H7 (cell line): ENCODE measurements at places on chromosomes 2 and 18.

DNA sequence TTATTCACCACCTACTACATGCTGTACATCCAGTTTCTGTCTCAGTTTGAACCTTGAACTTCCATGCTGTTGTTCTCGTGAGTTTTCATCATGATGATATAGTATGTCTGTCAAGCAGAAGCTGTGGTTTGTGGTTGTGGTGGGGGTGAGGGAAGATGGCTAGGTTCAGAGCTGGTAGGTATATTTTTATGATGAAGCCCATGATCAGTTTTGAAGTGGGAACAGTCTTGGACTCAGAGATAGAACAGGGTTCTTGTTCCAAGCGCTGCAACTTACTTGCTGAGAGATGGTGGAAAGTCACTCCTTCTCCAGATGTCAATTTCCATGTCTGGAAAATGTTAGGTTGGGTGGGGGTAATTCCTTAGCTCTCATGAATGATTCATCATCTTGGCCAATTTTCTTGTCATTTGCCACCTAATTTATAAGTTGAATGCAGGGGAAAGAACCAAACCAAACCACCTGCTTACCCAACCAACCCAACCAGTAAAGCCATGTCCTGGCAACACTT is 21.6 kb downstream of the PMAIP1 start:
- no peak for DNase-seq

- no peak for DNase-seq
These were observed 21.5 kb downstream of the RPL37A start for GRCh38 chr2:216520112-216520511.

GRCh38 chr18:616380-616995 is 19.7 kb downstream of the CLUL1 start:
- no peak for DNase-seq

DNA sequence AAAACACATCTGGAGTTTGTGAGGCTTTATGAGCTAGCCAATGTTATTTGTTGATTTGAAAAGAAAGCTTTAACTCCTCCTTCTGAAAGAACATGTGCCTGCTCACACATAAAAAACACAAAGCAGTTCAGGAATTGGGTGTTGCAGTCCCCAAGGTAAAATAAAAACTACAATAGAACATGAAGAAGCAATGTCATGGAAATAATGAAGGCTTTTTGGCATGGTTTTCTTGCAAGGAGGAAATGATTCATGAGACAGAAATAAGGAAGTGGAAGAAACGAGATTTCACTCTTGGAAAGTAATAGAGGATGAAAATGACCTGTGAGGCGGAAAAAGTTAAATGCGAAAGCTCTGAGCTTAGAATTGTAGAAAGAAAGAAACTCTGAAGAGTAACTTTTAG is 81.1 kb downstream of the TRIB2 start:
- DNase-seq, result no peak

DNA sequence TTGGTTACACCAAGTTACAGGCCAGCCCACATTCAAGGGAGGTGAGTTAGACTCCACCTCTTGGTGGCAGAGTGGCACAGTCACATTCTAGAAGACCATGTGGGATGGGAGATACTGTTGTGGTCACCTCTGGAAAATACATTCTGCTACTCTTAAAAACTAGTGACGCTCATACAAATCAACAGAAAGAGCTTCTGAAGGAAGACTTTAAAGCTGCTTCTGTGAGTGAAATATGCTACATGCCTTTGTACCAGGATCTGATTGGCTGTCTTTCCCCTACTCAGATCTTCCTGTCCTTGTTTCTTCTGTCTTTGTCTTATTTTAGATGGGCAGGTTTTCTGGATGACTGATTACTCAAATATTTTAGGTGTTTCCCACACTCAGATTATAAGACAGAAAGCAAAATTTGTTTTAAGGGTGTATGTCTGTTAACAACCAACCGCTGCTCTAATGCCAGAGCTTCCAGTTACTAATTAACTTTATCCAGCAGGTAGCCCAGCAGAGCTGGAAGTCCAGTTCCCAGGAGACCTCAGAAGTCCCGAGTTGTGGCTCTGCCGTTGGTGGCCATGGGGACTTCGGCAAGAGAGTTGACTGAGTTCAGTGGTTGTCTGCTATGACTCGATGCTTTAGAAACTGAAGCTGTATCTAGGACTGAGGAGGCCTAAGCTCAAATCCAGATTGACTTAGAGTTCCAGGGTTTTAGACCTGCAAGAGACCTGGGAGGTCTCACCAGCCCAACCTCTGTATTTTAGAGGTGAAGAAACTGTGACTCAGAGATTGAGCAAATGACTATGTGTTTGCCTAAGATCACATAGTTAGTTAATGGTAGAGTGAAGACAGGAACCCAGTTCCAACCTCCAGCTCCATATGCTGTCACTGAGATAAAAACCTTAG is 7.4 kb downstream of the IL1R2 start:
- no peak for DNase-seq

DNA sequence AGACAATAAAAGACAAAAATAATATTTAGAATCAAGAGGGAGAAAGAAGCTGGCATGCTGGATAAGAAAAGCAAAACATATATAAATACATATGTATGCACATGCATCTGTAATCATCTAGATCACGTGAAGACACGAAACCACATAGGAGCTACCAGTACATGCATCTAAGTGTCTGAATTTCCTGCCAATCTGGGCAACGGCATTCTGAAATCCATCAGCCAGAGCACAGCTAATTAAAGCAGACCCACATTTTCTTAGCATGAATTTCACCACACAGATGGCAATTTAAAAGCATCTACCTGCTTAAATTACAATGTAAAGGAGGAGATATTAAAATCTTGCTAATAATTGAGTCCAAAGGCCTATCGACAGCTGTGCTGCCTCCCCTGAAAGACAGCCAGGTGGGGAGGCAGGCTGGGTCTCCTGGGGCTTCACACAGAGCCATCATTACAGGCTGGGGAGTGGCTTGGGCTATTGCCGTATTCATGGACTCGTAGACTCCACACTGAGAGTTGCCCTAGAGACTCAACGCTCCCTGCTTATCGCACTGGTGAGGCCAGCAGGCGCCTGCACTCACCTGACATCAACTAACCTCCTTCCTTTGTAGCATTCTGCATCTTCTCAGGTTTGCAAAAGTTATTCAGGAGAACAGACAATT is 272.5 kb upstream of the PXDN start:
- no peak for DNase-seq

DNA sequence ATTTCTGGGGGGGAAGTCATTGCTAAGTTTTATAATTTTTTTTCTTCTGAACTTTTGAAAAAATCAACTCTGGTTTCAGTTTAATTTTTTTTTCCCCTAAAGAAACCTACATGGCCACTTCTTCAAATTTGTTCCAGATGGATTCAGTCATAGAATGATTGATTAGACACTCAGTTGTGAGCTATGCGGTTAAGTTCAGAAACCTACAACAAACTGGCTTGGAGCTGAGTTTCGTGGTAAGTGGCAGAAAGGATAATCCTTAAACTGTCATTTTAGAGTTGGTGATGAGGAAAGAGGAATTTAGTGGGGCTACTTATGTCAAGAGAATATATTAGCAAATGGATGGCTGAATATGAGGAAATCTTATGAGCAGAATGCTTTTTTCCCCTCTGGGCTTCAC is 23.7 kb downstream of the EFEMP1 start:
- DNase-seq, result no peak

DNA sequence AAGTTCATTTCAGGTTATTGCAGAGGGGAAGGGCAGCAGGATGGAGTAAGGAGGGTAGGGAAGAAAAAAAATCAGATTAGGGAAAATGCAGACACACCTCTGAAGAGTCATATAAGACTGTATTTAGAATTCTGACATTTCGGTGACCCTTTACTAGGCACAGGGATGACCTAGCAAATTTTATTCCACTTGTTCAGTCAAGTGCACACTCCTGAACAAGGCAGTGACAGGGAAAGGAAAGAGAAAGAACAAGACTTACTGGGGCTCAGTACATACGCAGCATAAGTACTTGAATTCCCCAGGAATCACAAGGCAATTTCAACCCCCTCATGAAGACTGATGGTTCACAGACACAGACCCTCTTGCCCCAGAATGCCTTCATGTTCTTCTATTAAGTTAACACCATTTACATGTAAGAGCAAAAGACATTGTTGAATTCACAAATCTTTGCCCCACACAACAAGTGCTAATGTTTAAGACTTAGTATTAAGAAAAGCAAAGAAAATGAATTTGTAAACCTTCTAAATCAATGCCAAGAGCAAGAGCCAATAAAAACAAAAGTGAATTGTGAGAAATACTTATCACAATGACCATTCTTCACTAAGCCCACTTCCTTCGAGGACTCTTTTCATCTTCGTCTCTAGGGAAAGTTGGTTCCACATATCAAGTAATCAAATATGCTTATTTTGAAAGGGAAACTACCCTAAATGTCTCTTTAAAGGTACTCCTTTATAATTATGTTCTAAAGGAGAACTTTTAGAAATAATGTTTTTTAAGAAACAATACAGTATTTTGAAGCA is 47.0 kb downstream of the COBLL1 start:
- no peak for DNase-seq

DNA sequence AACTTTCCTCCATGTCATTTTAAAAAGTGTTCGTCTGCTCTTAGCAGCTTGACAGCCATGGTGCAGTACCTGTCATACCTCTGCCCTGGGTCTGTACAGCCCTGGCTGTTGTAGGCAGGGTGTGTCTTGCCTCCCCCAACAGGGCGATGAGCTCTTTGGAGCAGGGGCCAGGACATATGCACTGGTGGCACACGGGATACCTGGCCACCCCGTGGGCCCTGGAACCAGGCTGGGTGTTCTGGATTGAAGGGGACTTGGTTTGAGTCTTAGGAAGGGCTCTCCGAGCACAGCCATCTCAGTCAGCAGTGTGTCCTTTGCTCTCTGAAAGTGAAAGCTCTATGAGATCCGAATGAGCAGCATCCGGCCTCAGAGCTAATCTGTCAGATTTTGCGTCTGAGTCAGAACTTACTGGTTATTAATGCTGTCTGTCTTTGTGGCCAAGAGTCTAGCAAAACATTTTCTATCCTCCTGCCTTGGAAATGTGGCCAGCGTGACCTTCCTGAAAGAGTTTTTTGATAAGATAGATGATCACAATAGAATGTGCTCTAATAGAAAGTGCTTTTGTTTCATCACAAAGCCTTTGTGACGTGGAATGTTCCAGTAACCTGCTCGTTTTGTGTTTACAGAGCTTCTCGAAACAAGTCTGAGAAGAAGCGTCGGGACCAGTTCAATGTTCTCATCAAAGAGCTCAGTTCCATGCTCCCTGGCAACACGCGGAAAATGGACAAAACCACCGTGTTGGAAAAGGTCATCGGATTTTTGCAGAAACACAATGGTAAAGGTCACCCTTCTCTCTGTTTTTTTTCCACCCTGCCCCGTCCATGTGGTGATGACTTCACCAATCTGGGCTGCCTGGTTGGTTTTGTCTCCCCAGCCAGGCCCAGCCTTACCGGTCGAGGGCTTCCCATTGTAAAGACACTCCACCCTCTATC is 77.3 kb upstream of the RPL31 start:
- DNase-seq, result no peak

DNA sequence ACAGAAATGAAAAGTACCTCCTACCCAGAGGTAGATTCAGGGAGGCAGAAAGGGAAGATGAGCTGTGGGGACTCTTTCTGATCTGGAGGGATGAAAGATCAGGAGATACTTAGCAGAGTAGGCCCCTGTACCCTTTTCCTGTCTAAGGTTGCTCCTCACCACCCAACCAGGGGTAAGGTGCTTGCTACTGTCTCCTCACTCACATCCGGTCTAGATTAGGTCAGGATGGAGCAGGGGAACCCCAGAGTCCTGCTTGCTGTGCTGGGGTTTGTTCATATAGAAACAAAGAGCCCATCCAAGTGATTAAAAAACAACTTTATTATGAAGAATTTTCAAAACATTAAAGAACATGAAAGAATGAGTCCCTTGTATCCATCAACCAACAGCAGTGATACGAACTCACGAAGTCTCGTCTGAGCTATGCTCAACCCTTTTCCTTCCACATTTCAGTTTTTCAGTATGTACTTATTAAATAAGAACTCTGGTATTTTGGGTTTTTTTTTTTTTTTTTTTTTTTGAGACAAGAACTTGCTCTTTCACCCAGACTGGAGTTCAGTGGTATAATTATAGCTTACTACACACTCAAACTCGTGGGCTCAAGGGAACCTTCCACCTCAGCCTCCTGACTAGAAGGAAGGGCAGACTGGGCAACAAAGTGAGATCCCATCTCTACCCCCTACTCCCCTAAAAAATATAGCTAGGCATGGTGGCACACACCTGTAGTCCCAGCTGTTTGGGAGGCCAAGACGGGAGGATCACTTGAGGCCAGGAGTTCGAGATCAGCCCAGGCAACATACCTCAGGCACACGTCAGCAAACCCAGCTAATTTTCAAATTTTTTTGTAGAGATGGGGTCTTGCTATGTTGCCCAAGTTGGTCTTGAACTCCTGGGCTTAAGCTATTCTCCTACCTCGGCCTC is 28.5 kb upstream of the MCFD2 start:
- no peak for DNase-seq

- peak; percentile 50 for DNase-seq
These were observed 93.5 kb downstream of the NFATC1 start for GRCh38 chr18:79489051-79489898.

DNA sequence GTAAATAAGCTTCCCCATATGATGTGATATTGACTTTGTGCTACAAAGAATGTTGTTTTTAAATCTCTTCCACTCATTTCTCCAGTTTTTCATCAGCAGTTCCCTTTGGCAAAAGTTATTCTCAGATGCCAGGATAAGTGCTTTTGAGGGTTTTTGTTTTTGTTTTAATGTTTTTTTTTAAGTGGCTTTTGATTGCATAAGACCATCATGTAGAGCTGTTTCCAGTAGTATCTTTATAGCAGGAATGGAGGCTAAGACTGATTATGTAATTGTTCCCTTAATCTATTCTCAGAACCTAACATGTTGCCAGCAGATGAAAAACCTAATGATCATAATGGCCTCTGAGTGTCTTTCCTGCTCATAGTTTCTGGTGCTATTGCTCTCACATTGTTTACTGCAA is 77.9 kb downstream of the CABLES1 start:
- DNase-seq, result no peak

- DNase-seq, result no peak
These were observed 42.3 kb downstream of the SERPINB7 start for GRCh38 chr18:63817441-63818051.

DNA sequence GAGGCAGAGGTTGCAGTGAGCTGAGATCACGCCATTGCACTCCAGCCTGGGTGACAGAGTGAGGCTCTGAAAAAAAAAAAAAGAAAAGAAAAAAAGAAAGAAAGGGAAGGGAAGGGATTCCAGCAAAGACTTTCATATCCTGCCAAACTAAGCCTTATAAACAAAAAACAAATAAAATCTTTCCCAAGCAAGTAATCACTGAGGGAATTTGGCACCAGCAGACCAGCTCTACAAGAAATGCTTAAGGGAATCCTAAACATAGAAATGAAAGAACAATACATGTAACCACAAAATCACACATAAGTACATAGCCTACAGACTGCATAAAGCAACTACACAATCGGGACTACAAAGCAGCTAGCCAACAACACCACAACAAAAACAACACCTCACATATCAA is 79.1 kb downstream of the TRABD2A start:
- DNase-seq, result no peak

GRCh38 chr2:240711296-240711695 is 19.6 kb downstream of the AQP12A start:
- DNase-seq, result no peak
